ENCODE measurements at places on chromosomes 16 and 17.
A peak's percentile ranks its signal among the peaks of the same experiment; 100 is the strongest.

GRCh38 chr17:32206861-32207260 lies 58.8 kb upstream of the RHBDL3 start:
- no peak for DNase-seq

DNA sequence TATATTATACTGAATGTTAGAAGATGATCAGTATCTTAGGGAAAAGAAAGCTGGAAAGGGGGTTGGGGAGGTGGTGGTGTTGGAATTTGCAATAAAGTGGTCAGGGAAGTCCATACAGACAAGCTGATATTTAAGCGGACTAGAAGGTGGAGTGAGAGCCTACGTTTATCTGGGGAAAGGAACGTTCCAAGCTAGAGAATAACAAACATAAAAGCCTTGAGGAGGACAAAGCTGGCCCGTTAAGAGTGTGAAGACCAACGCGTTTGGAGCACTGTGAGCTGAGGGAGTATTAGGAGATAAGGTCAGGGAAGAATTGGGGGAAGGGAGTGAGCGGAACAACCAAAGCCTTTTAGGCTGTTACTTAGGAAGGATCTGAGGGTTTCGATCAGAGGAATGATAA lies 1.4 kb downstream of the DDX42 start:
- no peak for DNase-seq

GRCh38 chr16:4494746-4495490 lies 18.7 kb downstream of the HMOX2 start:
- no peak for DNase-seq

GRCh38 chr16:1723450-1724147 lies 17.6 kb downstream of the MAPK8IP3 start:
- no peak for DNase-seq

GRCh38 chr17:55351226-55351625 lies 70.4 kb downstream of the MMD start:
- DNase-seq = no peak

GRCh38 chr17:59038734-59039133 lies 67.9 kb downstream of the TRIM37 start:
- DNase-seq = peak; percentile 26

DNA sequence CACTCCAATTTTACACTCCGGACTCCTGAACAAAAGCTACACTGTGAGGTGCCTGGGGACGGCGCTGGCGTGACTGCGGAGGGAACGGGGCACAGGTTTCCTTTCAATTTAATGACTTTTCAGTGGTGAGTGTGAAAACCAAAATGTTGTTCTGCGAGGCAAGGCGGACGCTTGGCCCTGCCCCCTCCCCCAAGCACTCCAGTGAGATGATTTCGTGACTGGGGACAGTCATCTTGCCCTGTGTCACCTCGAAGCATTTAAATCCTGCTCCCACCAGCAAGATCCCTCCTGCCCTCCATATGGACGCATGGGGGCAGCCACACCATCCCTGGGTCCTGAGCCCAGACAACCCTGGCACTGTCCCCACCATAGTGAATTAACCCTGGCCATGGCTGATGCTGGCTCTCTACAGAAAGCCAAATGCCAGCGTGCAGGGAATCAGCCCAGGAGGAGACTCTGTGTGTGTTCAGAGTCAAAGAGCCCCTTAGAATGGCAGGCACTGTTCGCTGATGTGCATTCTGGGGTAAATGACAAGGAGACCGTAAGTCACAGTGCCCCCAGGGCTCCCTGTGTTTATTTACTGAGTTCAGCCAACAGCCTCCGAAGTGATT lies 41.0 kb downstream of the C16orf95 start:
- no peak for DNase-seq

- DNase-seq = peak; percentile 57
Observed at GRCh38 chr17:28599311-28600184, 723 bp upstream of the SPAG5 start.

DNA sequence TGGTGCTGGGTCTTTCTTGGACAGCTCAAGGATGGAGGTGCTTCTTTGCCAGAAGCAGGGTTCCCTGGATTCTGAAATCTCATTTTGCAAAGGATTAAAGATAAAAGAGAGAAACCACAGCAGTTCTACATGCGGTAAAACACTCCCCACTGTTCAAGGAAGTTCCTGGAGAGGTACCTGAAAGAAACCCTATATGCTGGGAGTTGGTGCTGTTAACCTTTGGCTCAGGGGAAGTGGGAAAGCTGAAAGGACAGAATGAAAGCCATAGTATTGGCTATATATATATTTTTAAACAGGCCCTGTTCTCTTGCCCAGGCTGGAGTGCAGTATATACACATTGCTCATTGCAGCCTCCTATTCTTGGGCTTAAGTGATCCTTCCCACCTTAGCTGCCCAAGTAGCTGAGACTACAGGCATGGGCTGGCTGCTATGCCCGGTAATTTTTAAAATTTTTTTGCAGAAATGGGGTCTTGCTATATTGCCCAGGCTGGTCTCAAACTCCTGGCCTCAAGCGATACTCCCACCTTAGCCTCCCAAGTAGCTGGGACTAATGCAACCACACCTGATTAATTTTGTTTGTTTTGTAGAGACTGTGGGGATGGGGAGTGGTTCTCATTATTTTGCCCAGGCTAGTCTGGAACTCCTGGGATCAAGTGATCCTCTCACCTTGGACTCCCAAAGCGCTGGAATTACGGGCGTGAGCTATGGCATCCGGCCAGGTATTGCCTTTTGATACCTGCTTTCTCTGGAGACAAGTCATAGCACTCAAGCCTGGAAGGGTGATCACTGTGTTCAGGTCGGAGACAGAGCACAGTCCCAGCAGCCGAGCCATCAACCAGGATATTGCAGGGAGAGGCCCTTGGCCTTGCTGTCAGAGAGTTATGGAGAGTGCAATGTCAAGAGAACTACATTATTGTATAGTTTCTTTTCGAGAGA lies 55.2 kb downstream of the MSI2 start:
- no peak for DNase-seq

DNA sequence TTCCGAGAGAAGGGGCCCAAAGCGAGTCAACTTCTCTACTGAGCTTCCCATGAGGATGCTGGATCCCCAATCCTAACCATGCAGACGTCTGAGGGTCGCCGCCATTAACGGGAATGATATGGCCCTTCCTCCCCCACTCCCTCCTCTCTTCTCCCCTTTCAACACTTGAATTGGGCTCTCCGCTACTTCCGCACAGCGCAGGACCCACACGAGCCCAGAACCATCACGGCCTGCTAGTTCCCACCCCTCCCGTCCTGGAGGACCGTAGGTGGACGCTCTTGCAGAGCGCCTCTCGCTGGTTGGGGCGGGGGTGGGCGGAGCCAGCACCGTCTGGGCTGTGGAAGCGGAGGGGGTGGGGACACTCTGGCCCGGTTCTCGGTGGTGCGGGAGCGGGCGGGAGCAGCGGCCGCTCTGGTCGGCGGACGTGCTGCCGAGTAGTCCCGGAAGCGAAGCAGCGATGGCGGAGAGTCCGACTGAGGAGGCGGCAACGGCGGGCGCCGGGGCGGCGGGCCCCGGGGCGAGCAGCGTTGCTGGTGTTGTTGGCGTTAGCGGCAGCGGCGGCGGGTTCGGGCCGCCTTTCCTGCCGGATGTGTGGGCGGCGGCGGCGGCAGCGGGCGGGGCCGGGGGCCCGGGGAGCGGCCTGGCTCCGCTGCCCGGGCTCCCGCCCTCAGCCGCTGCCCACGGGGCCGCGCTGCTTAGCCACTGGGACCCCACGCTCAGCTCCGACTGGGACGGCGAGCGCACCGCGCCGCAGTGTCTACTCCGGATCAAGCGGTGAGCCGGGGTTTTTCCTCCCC lies at the start of gene UBE2Z:
TSS of gene UBE2Z (plus strand) at position 361 of the 797 bp plus-strand sequence. CDS start at position 458, 97 bp downstream.
- peak; percentile 81 for DNase-seq
